ENCODE measurements at places on chromosomes 13 and 19.

DNA sequence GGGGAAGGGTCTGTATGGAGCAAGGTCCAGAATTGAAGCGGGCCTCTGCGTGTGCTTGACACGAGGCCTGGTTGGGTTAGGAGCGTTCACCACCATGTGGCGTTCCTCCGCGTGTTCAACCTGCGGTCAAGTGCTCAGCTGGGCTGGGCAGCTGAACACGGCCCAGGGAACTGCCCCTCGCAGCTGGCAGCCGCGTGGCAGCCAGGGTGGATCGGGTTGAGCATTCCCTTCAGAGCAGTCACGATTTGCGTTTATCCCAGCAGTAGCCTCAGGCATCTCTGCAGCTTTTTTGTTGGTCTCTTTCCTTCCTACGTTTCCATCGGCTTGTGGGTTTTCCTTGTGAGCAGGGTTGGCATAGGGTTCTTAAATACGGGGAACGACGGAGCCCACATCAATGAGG is 28.7 kb upstream of the F2RL3 start:
- no peak for DNase-seq

GRCh38 chr13:65300220-65300619 is 1929.9 kb downstream of the PCDH9 start:
- DNase-seq: no peak

DNA sequence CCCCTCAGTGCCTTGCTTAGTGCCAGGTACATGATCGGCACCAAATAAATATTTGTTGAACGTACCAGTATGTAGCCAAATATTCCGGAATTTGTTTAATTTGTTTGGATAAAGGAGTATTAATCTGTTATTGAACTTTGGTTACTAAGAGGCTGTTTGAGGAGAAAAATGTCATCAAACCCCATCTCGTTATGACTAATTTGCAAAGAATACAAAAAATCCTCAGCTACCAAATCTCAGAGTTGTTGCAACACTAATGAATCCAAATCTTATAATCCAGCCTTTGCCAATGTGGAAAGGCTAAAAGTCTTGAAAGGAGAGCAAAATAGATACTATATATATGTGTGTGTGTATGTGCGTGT is 79.5 kb downstream of the KLF5 start:
- DNase-seq: no peak

- peak; percentile 74 for DNase-seq
These were observed 128.4 kb downstream of the DPF1 start for GRCh38 chr19:38095411-38096308.

DNA sequence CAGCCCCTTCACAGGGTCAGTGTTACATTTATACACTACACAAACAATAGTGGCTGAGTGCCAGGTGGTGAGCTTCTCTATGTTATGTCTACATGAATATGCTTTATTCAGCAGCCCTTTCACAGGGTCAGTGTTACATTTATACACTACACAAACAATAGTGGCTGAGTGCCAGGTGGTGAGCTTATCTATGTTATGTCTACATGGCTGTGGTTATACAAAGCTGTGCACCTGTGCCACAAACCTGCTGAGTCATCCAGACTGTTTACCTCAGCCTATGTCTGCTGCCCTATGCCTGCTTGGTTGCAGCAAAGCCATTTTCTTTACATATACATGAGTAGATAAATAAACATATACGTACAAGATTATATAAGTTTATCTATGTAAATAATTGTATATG is 76.5 kb downstream of the ZNF726 start:
- no peak for DNase-seq

- DNase-seq: no peak
These were observed 3.0 kb downstream of the OBI1 start for GRCh38 chr13:78655906-78656305.

DNA sequence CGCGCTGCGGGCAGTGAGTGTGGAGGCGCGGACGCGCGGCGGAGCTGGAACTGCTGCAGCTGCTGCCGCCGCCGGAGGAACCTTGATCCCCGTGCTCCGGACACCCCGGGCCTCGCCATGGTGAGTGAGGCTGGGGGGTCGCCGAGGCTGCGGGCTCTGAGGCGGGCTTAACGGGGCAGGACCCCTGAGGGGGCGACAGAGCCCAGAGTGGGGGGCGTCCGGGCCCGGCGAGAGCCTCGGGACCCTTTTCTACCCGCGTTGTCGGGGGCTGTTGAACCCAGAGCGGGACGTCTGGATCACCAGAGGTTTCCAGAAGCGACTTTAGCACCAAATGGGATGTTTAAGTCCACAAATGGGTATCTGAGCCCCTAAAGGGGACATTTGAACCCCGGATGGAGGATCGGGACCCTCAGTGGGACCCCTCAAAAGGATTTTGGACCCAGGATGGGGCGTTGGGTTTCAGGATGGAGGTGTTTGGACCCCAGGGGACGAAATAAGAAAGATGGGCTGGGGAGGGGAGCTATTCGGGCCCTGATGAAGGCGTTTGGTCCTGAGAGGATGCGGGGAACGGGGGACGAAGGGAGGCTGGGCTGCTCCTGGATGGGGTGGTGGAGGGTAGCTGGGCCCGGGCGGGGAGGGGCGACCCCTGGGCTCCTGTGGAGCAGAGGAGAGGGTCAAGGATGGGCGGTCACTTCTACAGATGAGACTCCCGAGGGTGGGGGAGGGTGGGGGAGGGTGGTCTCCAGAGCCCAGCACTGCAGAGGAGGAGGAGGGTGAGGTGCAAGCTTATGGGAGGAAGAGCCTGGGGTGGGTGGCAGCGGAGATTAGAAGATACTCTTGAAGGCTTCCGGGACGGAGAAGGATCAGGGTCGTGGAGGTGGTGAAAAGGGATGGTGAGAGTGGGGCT is at the start of gene CALM3:
CALM3 (plus strand) TSS at position 13 of the 907 bp plus-strand sequence; CDS start at position 118, 105 bp downstream.
- DNase-seq: no peak

GRCh38 chr13:101654883-101655282 is 202.4 kb downstream of the ITGBL1 start:
- no peak for DNase-seq

DNA sequence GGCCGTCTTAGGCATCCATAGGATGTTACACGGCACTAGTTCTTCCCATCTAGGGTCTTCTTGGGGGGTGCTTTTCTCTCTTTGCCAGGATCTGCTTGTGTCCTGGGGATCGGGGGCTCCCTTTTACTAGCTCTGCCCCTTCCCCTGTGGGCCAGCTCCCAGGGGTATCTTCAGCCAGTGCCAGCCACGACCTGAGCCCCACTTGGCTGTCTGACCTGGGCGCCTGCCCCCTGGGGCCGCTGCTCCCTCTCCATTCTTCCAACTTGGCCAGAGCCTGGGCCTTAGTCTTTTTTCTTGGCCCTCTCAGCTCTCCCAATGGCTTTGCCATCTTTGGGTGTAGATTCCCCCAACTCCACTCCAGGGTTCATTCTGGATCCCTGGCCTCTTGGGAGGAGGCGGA is 3.1 kb downstream of the PRKACA start:
- no peak for DNase-seq

DNA sequence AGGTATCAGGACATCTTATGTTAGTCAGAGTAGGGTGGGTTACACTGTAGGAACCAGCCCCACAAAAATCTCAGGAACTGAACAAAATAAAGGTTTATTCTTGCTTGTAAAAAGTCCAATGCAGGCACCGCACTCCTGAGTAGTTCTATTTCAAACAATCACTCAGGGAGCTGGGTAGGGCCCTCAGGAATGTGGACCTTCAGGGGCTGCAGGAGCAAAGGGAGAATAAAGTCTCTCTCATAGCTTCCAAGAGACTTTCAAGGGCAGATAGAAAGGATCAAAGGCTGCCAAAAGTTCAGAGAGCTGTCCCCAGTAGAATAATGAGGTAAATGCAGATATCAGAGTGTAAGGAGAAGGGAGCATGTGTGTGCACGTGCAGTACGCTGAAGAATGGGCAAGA is 49.4 kb downstream of the RUBCNL start:
- DNase-seq: no peak

- peak; percentile 83 for DNase-seq
These were observed 4.8 kb downstream of the RPS16 start for GRCh38 chr19:39430675-39431593.

DNA sequence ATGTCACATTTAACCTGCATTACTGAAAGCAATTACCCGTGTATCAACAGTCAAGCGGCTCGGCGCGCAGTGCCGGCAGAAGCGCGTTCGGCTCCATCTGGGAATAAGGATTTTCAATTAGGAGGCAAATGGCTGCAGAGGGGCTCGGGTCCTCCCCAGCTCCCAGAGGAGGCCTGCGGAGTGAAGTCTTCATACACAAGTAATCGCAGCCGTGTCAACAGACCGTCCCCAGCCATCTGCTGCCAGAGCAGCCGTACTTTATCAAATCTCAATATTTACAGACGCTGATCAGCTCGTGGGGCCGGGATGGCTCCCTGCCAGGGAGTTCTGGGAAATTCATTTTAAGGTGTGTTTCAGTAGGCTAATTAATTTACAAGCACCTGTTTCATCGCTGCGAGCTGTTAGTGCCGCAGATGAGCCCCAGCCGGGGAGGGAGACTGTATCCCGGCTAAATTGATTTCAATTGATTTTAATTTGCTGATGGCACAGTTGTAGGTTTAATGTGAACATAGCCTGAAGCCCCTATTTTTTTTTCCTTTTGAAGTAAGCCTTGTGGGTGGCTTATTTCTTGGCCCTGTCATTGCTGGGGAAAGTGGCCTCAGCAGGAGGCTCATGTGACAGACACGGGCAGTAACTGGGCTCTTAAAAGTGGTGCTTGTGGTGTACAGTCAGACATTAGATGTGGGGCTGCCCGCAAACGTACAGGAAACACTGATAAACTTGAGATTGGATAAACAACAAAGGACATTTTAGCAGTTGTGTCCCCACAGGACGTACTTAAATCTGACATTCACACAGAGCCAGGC is 252.7 kb downstream of the TEX29 start:
- no peak for DNase-seq

DNA sequence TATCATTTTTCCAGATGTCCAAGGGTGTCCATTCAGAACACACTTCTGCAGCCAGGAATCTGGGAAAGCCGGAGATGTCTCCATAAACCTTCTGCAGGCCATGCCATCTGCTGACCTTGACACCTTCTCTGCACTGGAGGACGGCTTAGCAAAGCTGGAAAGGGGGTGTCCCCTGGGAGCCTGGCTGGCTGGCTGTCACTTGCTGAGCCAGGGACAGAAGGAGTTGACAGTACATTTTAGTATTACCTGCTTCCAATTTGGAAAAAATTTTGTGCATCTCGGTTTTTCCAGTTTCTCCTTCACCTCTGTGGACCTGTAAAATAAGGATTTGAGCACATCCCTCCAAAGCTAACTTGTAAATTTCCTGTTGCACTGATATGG is 8.1 kb upstream of the CHST8 start:
- DNase-seq: no peak

GRCh38 chr13:42149136-42149535 is 100.7 kb downstream of the DGKH start:
- DNase-seq: no peak

GRCh38 chr13:109720758-109721184 is 65.6 kb downstream of the IRS2 start:
- DNase-seq: no peak

GRCh38 chr13:39501702-39502324 is 101.2 kb downstream of the LHFPL6 start:
- DNase-seq: no peak

GRCh38 chr13:49307365-49307764 is 59.6 kb downstream of the CDADC1 start:
- DNase-seq: no peak

DNA sequence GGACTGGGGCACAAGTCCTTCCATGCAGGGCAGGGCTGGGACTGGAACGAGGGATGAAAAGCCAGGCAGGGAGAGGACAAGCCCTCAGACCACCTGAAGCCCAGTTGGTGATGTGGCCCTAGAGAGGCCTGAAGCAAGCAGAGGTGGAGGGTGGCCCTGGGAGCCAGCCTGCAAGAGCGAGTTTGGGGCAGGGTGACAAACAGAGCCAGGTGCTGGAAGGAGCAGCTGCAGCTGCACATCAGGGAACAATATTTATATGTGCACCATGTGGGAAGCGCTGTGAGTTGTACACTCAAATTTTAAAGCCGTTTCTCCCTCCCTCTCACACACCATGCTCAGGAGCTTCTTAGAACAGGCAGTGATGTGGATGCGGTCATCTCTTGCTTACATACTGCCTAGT is 67.8 kb downstream of the FGF9 start:
- DNase-seq: no peak

DNA sequence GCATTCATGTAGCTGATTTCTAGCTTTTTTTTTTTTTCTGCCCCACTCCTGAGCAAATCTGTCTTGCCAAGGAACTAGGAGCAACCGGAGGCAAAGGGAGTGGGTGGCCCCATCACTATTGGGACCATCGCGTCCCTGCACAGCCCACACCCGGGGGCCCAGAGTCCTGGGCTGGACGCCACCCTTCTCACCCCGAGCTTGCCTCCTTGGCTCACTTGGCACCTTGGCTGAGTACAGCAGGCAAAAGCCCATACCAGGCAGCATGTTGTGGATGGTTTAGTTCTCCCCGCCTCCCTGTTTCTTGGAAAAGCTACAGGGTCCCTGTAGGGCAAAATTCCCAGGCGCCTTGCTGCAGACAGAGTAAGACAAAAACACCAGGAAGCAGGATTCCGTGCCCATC is 13.7 kb downstream of the SMIM24 start:
- DNase-seq: no peak

GRCh38 chr19:18898607-18899408 is 2.9 kb upstream of the CERS1 start:
- no peak for DNase-seq

- no peak for DNase-seq
These were observed 513.0 kb downstream of the IRS2 start for GRCh38 chr13:109273326-109273751.

- DNase-seq: no peak
These were observed 28.7 kb upstream of the MEDAG start for GRCh38 chr13:30877335-30877734.

DNA sequence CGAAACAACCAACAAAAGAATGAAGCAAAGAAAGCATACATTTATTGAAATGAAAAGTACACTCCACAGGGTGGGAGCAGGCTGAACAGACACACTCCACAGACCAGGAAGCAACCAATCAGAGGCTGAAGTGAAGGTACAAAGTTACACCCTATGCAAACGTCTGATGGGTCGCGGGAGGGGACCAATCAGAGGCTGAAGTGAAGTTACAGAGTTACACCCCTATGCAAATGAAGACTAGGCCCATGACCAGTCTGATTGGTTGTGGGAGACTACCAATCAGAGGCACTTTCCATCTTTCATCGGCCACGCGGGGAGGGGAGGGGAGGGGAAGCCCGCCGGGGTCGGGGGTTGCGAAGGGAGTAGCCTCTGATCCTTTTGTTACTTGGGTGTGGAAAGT is 12.4 kb upstream of the FBL start:
- DNase-seq: no peak

- DNase-seq: peak; percentile 91
These were observed 9.6 kb downstream of the GIPR start for GRCh38 chr19:45677351-45678230.

GRCh38 chr19:33192010-33192409 is 2.1 kb upstream of the LRP3 start:
- DNase-seq: no peak

GRCh38 chr19:4122480-4122879 is 1.4 kb downstream of the MAP2K2 start:
- no peak for DNase-seq
